ENCODE measurements at places on chromosomes 12 and 14. TPM values are rescaled to one million over a fixed set of nuclear protein-coding genes. Genes with fewer than 3 reads are reported as not detected.

GRCh38 chr14:56491299-56492285, 88.0 kb upstream of the TMEM260 start:
- no peak overlapping the region for H3K4me3 ChIP-seq
- no peak for DNase-seq
- H3K27me3 ChIP-seq: no peaks in the 10 kb centered on the region

DNA sequence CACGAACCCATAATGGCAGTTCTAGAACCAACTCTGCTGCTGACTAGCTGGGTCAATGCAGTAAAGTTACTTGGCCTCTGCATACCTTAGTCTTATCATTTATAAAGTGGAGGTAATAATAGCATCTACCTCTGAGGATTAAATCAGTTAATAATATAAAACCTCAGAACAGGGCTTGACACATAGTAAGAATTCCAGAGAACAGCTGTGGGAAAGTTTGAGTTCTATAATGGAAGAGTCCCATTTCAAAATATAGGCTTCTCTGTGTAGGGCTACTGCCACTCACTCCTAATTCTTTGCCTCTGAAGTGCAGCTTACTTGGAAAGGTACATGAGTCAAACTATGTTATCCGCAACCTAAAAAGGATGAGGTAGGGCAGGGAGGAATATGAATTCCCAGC, 269.2 kb upstream of the PRKD1 start:
- H3K27ac ChIP-seq: no peak overlapping the region
- peaks cover 5% of the 10 kb centered on the region for H3K4me1 ChIP-seq
- H3K27me3 ChIP-seq: no peaks in the 10 kb centered on the region
- H3K4me3 ChIP-seq: no peak overlapping the region

- H3K36me3 ChIP-seq: no peaks in the 10 kb centered on the region
- DNase-seq: no peak
- H3K4me1 ChIP-seq: no peaks in the 10 kb centered on the region
- H3K4me3 ChIP-seq: no peak overlapping the region
- H3K27me3 ChIP-seq: no peaks in the 10 kb centered on the region
Observed at GRCh38 chr12:91422811-91423692, 240.4 kb upstream of the DCN start.

DNA sequence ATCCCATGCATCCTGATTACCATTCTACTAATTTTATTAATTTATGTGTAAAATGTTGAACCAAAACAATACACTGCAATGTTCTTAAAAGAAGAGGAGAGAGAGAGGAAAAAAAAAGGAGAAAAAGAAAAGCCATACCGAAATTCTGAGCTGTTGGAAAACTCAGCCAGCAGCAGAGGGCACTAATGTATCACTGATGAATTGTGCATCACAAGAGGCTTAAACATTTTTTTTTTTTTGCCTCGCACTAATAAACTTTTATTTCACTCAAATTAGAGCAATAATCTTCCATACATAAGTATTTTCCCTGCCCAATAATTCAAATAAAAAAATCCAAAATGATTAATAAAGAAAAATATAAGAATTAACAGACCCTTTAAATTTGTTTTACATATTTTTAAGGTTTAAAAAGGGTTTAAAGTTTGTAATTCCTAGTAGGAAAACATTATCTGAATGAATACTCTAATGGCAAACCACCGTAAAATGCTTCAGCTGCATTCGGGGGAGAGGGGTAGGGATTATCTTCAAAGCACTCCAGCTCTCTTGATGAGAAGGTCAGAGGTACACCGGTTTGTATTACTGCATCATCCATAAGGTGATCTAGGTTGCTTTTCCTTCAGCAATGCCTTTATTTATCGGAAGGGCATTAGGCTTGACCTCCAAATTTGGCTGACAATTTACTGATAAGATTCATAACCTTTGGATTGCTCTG, 41.9 kb downstream of the ATP23 start:
- DNase-seq: no peak
- no peaks in the 10 kb centered on the region for H3K4me1 ChIP-seq
- no peaks in the 10 kb centered on the region for H3K27me3 ChIP-seq
- no peaks in the 10 kb centered on the region for H3K36me3 ChIP-seq

ANKRD33 gene
- not detected for total RNA-seq

AVPR1A gene
- 1.8 TPM for total RNA-seq

GRCh38 chr14:94364964-94365363, 23.4 kb downstream of the SERPINA1 start:
- no peaks in the 10 kb centered on the region for H3K4me1 ChIP-seq
- DNase-seq: no peak
- H3K27ac ChIP-seq: no peak overlapping the region
- H3K36me3 ChIP-seq: no peaks in the 10 kb centered on the region
- H3K27me3 ChIP-seq: no peaks in the 10 kb centered on the region

TNFAIP2 gene
- 14.8 TPM for total RNA-seq

DNA sequence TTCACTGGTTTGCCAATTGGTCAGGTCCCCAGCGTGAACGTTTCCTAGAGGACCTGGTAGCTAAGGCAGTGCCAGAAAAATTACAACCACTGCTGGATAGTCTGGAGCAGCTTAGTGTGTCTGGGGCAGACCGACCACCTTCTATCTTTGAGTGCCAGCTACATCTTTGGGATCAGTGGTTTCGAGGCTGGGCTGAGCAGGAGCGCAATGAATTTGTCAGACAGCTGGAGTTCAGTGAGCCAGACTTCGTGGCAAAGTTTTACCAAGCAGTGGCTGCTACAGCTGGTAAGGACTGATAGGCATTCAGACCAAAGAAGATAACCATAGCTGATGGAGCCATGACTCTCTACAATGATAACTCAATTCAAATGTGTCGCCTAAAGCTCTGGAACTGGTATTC, 2.5 kb downstream of the C14orf119 start:
- peaks cover 29% of the 10 kb centered on the region for H3K4me1 ChIP-seq
- no peaks in the 10 kb centered on the region for H3K27me3 ChIP-seq
- no peak for DNase-seq
- no peaks in the 10 kb centered on the region for H3K36me3 ChIP-seq
- no peak overlapping the region for H3K27ac ChIP-seq

- no peak overlapping the region for H3K4me3 ChIP-seq
- H3K27me3 ChIP-seq: no peaks in the 10 kb centered on the region
- no peaks in the 10 kb centered on the region for H3K4me1 ChIP-seq
- DNase-seq: no peak
Observed at GRCh38 chr12:16844875-16845274, 238.9 kb upstream of the LMO3 start.

- H3K27me3 ChIP-seq: no peaks in the 10 kb centered on the region
- no peak overlapping the region for H3K4me3 ChIP-seq
- H3K36me3 ChIP-seq: peaks cover 79% of the 10 kb centered on the region
- H3K27ac ChIP-seq: no peak overlapping the region
- no peaks in the 10 kb centered on the region for H3K4me1 ChIP-seq
Observed at GRCh38 chr14:58467575-58467974, 40.1 kb downstream of the KIAA0586 start.

All from gastrocnemius medialis (tissue), 4 donors.